Stimulated activated CD4-positive, alpha-beta T cell treated with anti-CD3 and anti-CD28 coated beads, Interleukin-2, amount 100 ng/mL, for 24 hours (primary cell): ENCODE measurements at places on chromosomes 2 and 18.

- DNase-seq, result no peak
Measured at GRCh38 chr2:100413571-100413970, 3.9 kb downstream of the CHST10 start.

GRCh38 chr2:47190188-47190881, 35.2 kb upstream of the STPG4 start:
- DNase-seq, result no peak

DNA sequence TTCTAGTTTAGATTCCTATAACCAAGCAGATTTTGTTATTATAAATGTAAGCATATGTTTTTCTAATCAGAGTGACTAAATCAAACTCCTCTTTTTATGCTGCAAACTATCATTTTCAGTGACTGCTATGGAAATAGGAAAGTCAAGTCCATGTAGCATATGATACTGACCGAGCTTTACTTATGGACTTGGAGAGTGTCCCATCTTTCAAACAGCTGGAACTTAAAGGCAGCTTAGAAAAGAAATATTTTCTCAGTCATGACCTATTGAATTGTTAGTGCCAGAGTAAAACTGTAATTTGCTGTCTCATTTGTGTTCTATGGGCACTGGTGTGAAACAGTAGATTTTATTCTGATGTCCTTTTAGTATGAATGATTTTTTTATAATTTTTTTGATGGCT, 76.7 kb downstream of the PHLPP1 start:
- DNase-seq, result no peak

- peak; percentile 19 for DNase-seq
Measured at GRCh38 chr2:25700221-25700660, 26.9 kb upstream of the DTNB start.
